H54 (cell line): ENCODE measurements at places on chromosomes 5 and 9.

GRCh38 chr5:83741571-83741970 lies 20.9 kb upstream of the HAPLN1 start:
- no peak for DNase-seq

- DNase-seq = no peak
Observed at GRCh38 chr5:2864515-2865105, 113.1 kb upstream of the IRX2 start.

DNA sequence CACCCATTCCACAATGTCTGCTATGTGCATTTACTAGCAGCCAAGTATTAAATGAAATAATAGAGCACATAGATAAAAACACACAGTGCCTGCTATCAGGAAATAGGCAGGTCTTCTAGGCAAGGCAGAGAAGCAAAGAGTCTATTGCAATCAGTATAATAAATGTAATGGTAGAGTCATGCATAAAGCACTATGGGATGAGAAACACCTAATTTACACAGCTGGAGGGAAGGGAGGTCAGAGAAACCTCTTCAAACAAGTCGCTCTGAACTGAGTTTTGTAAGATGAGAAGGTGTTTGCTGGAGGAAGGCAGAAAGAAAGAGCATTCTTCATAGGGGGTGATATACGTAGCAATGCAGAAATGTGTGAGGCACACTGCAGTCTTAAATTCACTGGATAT lies 341.0 kb upstream of the DMAC1 start:
- no peak for DNase-seq

GRCh38 chr5:128074171-128074570 lies 9.4 kb upstream of the SLC12A2 start:
- no peak for DNase-seq

- DNase-seq = no peak
Observed at GRCh38 chr9:137436761-137437600, 4.2 kb downstream of the ENTPD8 start.

DNA sequence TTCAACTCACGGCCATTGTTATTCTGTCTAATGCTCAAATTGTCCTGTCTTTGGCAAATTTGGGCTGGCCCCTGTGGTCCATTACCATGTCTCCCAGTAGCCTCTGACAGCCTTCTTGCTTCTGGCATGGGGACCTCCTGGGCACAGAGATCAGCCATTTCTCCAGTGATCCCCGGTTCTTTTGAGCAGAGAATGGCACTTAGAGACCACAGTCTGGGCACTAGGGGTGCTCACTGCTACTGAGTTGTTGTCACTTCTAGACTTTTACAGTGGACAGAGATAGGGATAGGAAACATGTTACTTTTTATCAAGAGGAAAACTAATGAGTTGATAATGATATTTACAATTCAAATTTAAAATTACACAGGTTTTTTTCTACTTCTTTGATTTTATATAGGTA lies 47.6 kb upstream of the BARHL1 start:
- no peak for DNase-seq

GRCh38 chr5:34848230-34848629 lies 9.3 kb downstream of the TTC23L start:
- DNase-seq = no peak

DNA sequence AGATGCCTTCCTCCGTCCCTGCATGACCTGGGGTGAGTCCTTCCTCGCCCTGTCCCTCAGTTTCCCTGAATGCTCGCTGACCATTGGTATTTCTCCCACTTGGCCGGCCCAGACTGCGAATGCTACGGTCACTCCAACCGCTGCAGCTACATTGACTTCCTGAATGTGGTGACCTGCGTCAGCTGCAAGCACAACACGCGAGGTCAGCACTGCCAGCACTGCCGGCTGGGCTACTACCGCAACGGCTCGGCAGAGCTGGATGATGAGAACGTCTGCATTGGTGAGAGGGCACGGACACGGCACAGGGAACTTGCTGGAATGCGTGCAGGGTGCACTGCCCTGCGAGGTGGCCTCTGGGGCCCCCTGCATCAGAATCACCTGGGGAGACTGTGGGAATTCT lies 77.1 kb downstream of the NTNG2 start:
- no peak for DNase-seq

DNA sequence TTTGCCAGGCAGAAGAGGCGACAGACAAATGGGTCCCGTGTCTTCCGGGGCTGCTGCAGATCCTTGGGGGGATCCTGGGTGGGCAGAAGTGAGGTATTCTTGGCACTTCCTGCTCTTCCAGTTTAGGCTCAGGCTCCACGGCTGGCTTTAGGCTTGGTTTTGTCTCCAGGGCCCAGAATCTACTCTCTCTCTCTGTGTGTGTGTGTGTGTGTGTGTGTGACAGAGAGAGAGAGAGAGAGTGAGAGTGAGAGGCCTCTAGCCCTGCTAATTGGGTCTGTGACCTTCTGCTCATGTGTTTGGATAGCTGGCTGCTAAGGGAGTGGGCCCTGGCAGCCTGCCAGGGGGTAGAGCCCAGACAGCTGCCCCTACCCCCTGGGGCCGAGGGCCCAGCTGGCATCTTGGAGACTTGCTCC lies 39.3 kb downstream of the CRB2 start:
- DNase-seq = no peak

DNA sequence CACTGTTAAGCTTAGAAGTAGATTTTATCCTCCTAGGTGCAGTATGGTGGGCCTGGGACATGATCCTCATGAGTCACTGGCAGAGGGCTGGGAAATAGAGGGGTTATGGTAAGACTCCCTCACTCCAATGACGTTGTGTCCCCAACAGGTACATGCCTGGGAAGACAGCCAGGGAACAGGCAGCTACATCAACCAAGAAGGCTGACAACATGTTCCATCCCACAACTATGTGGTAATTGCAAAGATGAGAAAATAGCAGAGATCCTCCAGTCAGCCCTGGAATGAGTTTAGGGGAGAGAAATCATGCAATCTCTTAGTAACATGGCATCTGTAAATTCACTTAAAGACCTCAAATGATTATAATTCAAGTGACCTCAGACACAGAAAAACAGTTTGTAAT lies 114.4 kb upstream of the LIFR start:
- DNase-seq = no peak

- no peak for DNase-seq
Observed at GRCh38 chr5:98839469-98840383, 66.3 kb downstream of the RGMB start.

DNA sequence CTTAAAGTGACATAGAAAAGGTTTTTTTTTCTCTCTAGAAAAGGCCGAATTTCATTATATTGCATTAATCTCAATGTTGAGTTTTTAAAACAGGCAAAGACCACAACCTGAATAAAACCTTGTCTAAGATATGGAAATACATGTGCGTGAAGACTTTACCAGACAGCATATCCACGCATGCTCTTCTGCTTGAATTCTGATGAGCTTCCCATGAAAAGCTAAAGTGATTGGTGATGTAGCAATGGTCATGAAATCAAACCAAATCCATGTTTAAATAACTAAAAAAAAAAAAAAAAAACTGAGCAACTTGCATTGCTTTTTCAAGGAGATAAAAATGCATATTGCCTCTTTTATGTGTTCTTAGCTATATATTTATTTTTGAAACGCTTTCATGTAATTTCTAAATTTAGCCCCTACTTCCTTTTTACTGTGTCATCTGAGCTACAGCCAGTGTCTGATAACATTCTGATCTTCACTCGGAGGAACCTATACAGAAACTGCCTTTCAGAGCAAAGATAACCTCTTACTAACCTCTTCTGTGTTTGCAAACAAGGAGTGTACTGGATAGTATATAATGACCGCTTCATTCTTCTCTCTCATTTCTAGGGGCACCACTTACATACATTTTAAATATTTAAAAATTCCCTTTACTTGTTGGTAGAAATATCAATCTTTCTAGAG lies 179.1 kb upstream of the GNA14 start:
- DNase-seq = no peak

- no peak for DNase-seq
Observed at GRCh38 chr5:669111-669841, 23.9 kb downstream of the TPPP start.

DNA sequence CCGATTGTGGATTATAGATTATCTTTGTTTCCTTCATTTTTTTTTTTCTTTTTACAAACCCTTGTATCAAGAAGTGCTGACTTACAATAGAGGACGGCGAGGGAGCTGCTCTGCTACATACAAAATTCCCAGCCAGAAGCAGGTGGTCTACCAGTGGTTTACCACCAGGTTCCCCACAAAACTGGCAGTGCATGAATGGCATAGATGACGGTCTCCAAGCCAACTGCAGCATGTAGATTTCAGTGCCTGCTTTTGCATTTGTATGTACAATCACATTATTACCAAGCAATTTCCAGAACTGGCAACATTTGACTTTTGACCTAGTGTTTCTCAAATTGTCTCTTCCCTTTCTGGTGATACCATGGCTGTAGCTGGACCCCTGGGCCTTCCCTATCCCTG lies 84.0 kb downstream of the ACER2 start:
- no peak for DNase-seq

- DNase-seq = no peak
Observed at GRCh38 chr5:41218929-41219657, 5.8 kb upstream of the C6 start.

DNA sequence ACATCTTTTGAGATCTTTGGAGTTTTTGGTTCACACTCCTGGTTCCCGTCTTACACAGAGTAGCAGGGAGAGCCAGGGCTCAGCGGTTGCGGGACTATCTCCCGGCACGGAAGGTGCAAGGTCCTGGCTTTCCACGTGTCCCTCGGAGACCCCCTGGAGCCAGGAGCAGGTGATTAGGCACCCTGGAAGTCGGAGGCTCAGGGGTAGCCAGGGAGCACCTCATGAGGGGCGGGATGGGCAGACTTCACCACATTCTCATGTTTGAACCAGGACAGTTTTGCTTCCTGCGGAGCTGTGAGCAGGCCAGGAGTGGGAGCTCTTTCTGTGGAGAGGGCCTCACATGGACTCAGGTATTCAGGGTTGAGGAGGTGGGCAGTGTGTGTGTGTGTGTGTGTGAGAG lies 273.7 kb upstream of the IRX1 start:
- DNase-seq = no peak

DNA sequence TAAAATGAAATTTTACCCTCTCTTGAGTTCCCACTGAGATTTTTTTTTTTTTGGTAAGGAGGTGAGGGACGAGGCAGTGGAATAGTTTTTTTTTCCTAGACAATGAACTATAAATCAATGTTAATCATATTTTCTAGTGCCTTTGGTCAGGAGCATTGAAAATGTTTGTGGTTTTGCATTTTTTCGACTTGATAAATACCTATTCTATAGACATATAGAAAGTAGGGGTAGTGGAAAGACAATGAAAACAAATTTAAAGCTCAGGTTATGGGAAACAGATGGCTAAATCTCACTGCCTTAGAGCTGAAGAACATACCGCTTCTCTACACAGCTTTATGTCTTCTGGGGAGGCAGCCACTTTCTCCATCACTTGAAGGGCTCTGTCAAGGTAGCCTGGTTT lies 94.3 kb downstream of the MRPS27 start:
- no peak for DNase-seq

DNA sequence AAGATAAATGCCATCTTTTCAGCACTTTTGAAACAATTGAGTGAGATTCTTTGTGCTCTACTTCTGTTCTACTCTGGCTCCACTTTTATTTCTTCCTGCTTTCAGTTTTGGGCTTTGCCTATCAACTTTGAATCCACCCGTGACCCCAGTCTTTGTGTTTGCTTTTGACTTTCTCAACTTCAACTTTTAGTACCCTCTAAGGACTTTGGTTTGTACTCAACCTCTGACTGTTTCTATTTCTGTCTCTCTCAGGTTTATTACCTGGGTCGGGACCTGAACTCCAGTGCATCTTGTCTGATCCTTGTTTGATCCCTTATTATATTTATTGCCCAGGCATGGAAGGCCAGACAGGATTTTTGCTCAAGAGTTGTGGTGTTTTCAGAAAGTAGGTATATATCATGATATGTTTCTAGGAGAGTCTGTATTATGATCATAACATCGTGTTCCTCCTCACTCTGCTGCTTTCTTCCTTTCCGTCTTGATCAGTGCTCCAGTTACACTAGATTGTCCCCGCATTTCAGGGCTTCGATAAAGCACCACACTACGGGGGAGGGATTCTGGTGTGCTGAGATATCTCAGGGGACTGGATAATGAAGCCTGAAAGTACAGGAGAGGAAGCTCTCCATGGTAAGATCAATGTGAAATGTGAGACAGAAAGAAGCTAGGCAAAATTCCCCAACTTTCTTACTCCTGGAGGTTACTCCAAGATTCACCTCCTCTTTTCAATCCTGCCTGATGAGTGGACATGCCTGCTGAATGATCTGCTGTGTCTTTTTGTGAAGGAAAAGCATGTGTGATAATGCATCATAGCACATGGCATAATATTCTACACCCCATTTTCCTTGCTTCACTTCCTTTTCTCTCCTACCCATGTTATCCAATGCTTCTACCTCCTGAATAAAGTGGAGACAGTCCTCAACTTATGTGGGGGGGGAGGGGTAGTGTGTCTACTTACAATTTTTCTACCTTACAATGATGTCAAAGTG lies 155.5 kb upstream of the GRIN3A start:
- DNase-seq = no peak
